ENCODE measurements at places on chromosomes 11 and 22. TPM values are rescaled to one million over a fixed set of nuclear protein-coding genes. Genes with fewer than 3 reads are reported as not detected.
A peak's percentile ranks its signal among the peaks of the same experiment; 100 is the strongest.

Gene TPBGL
- 1.0 TPM for total RNA-seq

Gene MMP27
- total RNA-seq = not detected

Gene HTR3A
- not detected for total RNA-seq

Gene CFAP68
- total RNA-seq = 29.3 TPM

Gene TMEM191B
- not detected for total RNA-seq

Gene MOGAT2
- total RNA-seq = not detected

Gene NXPE1
- total RNA-seq = not detected

Gene TSPAN32
- 1.8 TPM for total RNA-seq

Gene SHISAL1
- total RNA-seq = 1.0 TPM

Gene CARNS1
- total RNA-seq = 1.8 TPM

Gene E2F8
- total RNA-seq = not detected

Gene NDUFS3
- total RNA-seq = 58.8 TPM

Gene OR51I1
- total RNA-seq = not detected

Gene GLYATL2
- not detected for total RNA-seq

GRCh38 chr11:121154486-121155314 lies 53.7 kb downstream of the TECTA start:
- no peak for DNase-seq

GRCh38 chr11:9922806-9923205 lies 258.9 kb downstream of the SWAP70 start:
- DNase-seq = no peak

DNA sequence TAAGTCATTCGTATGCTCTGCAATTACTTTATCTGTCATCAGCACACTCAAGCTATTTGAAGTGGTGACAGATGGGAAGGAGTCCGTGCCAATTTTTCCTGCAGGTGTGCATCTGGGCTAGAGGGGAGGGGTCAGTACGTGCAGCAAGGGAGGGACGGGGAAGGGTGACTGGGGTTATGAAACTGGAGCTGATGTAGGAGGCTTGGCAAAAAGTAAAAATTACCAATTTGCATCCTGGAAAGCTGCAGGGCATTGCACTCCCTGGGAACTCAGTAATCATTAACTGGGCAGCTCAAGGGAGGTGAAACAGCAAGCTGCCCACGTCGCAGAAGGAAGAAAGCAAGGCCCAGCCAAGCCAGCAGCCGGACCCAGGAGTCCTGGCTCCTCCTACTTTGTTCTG lies 87.1 kb upstream of the TMEM45B start:
- DNase-seq = no peak

DNA sequence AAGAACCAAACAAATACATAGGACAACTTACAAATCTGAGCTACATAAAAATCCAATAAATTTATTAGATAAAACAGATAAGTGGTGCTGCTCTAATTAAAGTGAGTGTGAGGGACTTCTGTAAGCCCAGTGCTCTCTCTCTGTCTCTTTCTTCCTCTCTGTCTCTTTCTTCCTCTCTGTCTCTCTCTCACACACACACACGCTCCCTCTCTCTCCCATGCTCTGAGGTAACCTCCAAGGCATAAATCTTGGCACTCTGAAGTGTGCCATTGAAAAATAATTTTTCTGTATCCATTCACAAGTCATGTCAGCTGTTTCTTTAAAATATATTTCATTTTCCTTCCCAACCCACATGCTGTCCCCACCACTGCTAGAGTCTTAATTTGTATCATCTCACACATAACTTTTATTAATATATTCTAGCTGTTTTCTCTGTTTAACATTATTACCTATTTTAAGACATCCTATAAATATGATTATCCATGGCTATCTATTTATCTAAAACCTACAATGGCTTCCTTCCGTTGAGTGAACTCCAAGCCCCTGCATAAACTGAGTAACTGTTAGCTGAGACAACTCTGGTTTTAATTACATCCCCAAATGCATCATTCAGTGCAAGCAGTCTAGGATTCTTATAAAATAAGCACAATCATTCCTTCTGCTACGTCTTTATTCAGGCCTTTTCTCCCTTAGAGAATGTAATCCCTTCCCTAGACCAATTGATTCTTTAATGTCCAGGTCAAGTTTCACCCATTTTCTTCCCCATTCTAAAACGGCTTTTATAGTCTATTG lies 57.4 kb upstream of the SLC5A12 start:
- DNase-seq = no peak

GRCh38 chr11:67079065-67079705 lies 22.5 kb downstream of the RHOD start:
- DNase-seq = no peak

DNA sequence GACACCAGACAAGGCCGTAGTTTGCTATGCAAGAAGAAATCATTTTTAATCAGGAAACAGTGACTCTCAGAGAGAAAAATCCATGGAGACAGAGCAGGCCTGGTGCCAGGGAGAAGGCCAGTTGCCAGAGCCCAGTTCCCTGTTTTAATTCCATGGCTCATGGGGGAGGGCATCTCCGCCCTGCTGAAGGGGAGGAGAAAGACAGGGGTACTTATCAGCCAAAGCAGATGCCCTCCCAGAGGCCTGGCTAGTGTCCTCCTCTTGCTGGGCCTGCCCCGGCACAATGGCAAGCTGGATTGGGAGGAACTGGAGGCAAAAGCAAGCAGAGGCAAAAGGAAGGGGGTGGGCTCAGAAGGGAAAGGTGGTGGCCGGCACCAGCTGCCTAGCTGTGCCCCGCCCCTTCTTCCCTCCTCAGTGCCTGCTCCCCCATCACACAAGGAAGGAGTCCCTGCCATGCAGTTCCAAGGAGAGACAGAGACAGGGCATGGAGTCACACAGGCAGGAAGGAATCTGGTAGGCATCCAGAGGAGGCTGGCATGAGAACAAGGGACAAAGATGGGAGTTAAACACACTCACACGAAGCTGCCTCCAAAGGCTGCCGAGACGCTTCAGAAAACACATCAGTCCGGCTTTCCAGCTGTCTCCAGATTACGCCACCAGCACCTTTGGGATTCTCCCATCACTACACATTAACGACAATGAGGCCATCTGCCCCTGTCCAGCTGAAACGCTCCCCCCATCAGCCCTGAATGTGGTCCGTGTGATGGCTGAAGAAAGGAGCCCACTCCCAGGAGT lies 591.8 kb downstream of the BUD13 start:
- DNase-seq = no peak

DNA sequence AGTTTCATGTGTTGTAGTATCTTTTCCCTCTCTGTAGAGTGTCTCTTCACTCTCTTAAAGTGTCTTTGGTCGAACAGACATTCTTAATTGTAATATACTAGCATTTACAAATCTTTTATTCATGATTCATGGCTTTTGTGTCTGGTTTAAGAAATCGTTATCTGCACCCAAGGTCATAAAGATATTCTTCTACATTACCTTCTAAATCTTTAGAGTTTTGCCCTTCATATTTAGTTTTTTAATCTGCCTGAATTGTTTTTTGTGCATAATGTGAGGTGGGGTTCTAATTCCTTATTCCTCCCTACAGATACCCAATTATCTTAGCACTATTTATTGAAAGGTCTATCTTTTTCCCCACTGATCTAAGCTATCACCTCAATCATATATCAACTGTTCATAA lies 9.0 kb upstream of the NNMT start:
- DNase-seq = no peak

- no peak for DNase-seq
Observed at GRCh38 chr11:58784995-58785394, 53.3 kb upstream of the GLYAT start.

- no peak for DNase-seq
Observed at GRCh38 chr11:66278363-66279091, 552 bp downstream of the CNIH2 start.

GRCh38 chr22:38423512-38424503 lies 31.2 kb downstream of the KCNJ4 start:
- no peak for DNase-seq

GRCh38 chr11:98107736-98108135 lies 913.0 kb upstream of the CNTN5 start:
- DNase-seq = no peak

GRCh38 chr11:30585892-30586250 lies 282 bp downstream of the MPPED2 start:
- no peak for DNase-seq

- no peak for DNase-seq
Observed at GRCh38 chr11:61134801-61135257, 26.4 kb downstream of the VPS37C start.

DNA sequence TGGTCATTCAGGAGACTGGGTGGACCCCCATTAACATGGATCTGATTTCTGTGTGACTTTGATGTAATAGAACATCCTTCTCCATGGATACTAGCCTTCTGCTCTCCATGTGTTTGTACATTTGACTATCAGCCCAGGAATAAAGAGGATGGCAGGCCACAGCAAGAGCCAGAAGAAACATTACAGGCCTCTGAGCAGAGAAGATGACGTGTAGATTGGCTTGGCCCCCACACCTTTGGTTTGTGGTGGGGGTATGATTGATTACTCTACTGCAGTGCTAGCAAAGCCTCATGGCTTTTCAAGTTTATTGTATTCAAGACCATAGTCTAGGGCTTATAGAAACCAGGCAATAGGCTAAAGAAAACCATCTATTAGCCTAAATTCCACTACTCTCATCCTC lies 77.0 kb downstream of the GRAMD1B start:
- DNase-seq = no peak

GRCh38 chr11:95522874-95523273 lies 266.7 kb downstream of the FAM76B start:
- DNase-seq = no peak

DNA sequence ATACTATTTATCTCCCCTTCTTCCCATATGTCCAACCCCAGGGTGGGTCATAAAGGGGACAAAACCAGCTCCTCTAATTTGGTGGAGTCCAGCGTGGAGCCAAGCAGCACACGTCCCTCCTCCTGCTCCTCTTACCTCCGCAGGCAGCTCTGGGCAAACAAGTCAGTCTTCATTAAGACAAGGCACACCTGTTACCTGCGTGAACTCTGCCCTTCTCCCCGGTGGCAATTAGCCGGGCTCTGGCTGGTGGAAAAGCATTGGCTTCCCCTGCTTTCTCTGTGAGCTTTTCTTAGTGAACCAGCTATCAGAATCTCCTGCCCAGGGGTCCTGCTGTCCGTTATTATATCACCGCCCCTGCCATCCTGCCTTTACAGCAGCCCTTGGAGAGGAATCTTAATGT lies 418.7 kb upstream of the CADM1 start:
- no peak for DNase-seq

DNA sequence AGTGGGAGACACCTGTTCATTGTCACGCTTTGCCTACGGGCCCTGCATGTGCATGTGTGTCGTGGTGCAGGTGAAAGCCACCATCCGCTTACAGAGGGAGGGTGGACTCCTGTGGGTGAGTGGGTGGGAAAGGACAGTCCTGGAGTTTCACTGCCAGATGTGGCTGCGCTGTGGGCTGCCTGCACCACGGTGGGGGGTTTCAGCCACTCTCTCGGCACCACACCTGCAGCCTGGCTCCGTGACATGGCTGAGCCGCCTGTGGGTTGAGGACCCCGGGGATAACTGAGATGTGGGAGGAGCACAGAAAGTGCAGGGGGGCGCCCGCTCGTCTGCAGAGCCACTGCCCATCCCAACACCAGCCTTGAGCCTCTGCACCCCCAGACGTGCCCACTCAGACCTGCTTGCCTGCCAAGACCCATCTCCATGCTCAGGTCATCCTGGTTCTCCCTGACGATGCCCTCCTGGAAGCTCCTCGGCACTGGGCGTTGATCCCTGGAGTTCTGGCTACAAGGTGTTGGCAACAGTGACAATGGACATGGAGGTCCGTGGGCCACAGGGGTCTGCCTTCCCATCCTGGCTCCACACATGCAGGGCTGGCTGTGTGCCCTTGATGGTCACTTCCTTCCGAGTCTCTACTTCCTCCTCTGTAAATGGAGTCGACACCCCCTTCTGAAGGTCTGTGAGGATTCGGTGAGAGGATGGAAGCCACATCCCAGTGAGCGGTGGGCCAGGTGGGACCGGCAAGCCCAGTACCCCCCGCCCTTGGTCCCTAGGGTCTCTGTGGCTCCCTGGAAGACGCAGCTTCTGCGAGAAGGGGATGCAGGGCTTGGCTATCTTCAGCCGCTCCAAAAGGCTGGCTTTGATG lies 1007.0 kb downstream of the BRD1 start:
- no peak for DNase-seq

GRCh38 chr11:95108159-95108611 lies 18.5 kb downstream of the ENDOD1 start:
- peak; percentile 23 for DNase-seq

- DNase-seq = no peak
Observed at GRCh38 chr11:72263361-72263760, 19.4 kb upstream of the PHOX2A start.

- peak; percentile 22 for DNase-seq
Observed at GRCh38 chr11:112280268-112281126, 19.8 kb upstream of the PLET1 start.

GRCh38 chr22:37431801-37432707 lies 4.8 kb upstream of the ELFN2 start:
- DNase-seq = no peak

GRCh38 chr11:91946397-91946951 lies 278.1 kb upstream of the FAT3 start:
- DNase-seq = no peak

DNA sequence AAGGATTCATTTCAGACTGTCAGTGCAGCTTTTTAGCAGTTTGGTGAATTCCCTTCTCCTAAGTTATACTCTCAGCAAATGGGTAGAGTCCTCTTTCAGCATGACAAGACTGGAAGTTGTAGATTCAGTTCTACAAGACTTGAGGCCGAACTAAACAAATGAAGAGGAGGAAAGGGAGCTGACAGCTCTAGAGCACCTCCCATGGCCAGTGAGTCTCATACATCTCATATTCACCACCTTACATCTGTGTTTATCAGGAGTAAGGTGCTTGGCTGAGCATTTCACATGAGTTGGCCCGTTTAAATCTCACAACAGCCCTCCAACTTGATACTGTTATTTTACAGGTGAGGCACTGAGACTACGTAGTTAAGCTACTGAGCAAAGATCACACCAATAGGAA lies 30.4 kb downstream of the SEZ6L start:
- DNase-seq = no peak

DNA sequence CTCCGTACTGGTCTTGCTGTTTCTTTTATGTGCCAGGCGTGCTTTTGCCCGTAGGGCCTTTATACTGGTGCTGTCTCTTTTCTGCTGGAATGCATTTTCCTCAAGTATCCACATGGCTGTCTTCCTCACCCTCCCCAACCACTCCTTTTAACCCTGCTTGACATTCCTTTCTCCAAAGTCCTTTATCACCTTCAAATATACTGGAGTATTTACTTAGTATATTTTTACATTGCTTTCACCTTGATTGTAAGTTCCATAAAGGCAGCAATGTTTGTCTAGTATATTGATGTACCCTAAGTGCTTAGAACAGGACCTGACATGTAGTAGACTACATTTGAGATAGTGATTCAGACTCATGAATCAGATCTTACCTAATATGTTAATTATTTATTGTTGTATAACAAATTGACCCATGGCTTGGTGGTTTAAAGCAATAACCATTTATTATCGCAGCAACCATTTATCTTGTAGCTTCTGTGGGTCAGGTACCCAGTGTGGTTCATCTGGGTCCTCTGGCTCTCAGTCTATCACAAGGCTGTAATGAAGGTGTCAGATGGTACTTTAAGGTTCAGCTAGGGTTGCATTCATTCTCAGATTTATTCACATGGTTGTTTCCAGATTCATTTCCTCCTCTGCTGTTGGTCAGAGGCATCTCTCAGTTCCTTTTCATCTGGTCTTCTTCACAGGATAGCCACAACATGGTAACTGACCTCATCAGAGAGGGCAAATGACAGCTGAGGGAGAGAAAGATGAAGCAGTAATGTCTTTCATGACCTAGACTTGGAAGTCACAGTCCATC lies 34.2 kb downstream of the DDX10 start:
- no peak for DNase-seq

GRCh38 chr11:93059117-93059957 lies 89.9 kb downstream of the MTNR1B start:
- no peak for DNase-seq

All from tibial nerve (tissue), 4 donors.